ENCODE measurements at places on chromosomes 12 and 14. TPM values are rescaled to one million over a fixed set of nuclear protein-coding genes. Genes with fewer than 3 reads are reported as not detected.

The DCN gene
- not detected for total RNA-seq

The ABCD2 gene
- 0.04 TPM for total RNA-seq

The POTEM gene
- total RNA-seq = not detected

The PPP1CC gene
- 501 TPM for total RNA-seq

The CLEC1B gene
- not detected for total RNA-seq

The TBK1 gene
- 26.3 TPM for total RNA-seq

The IFNG-AS1 gene
- total RNA-seq = not detected

The SYCP3 gene
- total RNA-seq = 0.07 TPM

The PLA2G1B gene
- total RNA-seq = not detected

The RDH16 gene
- 0.66 TPM for total RNA-seq

The FAM90A1 gene
- not detected for total RNA-seq

The FSCB gene
- 0.12 TPM for total RNA-seq

The CAND1 gene
- 151 TPM for total RNA-seq

The CDCA4 gene
- total RNA-seq = 62.4 TPM

The CLEC14A gene
- total RNA-seq = not detected

The GPRC5D gene
- not detected for total RNA-seq

The GLIPR1L1 gene
- not detected for total RNA-seq

The OTX2 gene
- 21.2 TPM for total RNA-seq

The NPFF gene
- 0.69 TPM for total RNA-seq

The MAP3K9 gene
- total RNA-seq = 30.8 TPM
